ENCODE measurements at places on chromosomes 6 and 20.

DNA sequence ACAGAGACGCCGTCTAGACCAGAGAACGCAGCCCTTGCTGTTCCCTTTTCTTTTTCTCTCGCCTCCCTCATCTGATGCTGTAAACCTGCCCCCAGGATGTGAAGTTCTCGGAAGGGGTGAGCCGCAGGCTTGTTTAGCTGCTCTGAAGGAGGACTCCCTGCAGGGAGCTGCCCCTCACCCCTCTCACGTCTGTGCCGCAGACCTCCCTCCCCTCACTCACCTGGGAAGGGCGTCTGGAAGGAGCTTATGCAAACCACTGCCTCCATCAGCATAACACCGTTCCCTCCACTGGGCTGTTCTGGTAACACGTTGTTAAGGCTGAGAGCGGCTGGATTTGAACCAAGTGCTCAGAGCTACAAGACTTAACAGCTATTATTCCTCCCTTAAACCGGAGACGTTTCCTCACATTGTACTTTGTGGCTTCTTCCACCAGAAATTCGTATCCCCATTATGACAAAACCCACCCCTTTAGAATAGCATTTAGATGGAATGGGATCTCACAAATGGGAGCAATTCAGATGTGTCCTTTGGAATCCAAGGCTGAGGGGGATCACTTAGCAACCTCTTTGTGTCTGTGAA is 99.8 kb downstream of the SMOC2 start:
- DNase-seq, result no peak

DNA sequence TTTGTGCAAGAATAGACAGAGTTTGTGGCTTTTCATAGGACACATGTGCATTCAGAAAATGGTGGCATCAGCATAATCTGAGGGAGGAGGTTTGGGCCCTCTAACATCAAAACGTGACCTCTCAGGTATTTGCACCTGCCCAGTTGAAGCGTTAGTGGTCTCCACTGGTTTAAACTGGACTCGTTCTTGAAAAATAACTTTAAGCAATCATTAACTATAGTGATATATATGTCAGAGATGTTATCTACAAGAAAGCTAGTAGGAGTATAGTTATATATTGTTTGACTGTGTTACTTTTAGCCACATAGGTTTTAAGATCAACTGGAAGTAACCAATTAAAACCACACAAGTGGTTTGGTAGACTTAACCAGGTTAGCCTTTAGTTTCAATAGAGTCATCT is 607.4 kb downstream of the MAFB start:
- no peak for DNase-seq

GRCh38 chr20:53736757-53737395 is 143.2 kb upstream of the ZNF217 start:
- no peak for DNase-seq

DNA sequence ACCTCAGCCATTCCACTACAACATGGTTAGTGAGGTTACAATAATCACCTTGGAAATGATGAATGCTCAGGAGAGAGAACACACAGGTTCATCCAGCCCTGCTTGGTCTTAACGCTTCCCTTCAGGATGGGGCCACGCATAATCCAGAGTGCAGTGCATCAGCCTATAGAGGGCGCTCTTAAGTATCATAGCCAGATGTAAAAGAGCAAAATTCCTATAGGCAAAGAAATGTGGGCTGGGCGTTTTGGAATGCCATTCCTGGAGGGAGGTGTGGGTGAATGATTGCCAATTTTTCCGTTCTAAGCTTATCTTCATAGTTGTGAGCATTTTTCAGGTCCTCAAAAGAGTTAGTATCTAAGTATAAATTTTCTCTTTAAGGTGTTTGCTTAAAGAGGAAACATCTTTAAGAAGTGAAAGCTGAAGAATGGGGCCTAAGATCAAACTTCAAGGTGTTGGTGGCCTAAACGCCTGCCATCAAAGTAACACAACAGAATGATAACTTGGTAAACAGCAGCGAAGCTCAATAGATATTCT is 1.8 kb downstream of the RIPOR2 start:
- DNase-seq, result peak; percentile 44

DNA sequence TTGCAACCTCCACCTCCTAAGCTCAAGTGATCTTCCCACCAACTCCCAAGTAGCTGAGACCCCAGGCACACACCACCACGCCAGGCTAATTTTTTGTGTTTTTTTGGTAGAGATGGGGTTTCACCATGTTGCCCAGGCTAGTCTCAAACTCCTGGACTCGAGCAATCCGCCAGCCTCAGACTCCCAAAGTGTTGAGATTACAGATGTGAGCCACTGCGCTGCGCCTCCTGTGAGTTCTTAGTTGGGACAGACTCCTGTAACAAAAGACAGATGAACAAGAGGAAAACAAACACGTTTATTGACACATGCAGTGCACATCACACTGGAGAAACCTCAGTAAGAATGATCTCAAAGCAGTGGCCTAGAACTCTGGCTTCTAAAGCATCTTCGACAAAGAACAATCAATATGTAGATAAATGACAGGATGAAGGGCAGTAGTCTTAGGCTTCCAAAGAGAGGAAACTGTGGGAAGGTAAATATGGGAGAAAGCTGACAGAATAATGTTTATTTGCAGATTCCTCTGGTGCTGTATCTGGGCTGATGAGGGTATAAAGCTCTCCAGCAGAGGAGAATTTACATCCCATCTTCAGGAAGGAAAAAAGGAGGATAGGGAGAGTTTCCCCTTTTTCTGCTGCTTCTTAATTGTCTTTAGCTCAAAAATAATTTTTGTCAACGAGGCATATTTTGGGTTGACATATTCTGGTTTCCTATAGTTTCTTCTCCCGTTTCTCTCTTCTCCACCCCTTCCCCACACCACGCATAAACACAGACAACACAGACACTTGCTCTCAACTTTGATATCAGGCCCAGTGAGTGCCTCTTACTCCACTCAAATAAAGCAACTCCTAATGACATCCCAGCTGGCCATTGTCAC is 84.7 kb upstream of the TNFAIP3 start:
- DNase-seq, result no peak

DNA sequence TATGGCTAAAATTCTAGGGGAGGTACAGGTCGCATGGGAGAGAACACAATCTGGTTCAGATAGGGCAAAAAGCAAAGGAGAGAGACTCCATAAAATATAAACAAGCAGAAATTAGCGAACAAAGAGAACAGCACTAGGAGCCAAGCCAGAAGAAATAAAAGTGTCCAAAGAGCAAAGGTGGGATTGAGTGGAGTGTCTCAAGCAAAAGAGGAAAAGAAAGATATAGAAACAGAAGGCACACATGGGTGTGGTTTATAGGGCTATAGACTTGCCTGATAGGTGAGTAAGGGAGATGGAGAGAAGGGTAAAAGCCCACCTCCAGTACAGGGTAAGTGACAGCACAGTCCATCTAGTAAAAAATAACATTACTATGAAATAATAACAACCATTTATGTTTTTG is 36.5 kb upstream of the IRAK1BP1 start:
- no peak for DNase-seq

DNA sequence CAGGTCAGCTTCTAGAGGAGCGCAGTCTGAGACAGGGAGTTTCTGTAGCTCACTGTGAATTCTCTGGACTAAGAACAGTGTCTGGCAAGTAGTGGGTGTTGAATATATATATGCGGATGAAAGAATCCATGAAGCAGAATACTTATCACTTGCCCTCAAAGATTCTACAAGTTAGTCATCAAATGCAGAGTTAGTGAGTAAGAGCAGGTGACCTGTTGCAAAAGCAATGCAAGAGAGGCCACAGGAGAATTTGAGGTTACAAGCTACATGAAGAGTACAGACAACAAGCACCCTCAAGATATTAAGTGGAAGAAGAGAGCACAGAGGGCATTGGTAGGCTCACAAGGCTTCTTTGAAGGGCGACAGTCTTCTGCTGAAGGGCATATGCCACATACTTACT is 103.4 kb upstream of the BTBD3 start:
- no peak for DNase-seq

GRCh38 chr20:43442282-43442880 is 15.3 kb upstream of the SRSF6 start:
- DNase-seq, result no peak

- no peak for DNase-seq
These were observed 4.9 kb downstream of the VGLL2 start for GRCh38 chr6:117270055-117270842.

DNA sequence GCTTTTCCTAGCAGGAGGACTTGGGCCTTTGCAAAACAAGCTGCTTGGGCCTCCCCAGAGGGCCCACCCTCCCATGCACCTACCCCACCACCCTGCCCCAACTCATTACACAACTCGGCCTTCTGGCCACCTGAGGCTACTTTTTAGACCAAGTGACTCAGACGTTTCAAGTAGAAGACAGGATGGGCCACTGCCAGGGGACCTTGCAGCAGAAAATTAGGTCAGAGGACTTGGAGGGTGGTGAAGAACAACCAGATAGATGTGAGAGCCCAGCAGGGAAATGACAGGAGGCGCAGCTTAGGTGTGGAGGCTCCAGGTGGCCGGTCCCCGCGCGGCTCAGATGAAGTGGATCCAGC is 1.4 kb downstream of the PPP1R3D start:
- no peak for DNase-seq

DNA sequence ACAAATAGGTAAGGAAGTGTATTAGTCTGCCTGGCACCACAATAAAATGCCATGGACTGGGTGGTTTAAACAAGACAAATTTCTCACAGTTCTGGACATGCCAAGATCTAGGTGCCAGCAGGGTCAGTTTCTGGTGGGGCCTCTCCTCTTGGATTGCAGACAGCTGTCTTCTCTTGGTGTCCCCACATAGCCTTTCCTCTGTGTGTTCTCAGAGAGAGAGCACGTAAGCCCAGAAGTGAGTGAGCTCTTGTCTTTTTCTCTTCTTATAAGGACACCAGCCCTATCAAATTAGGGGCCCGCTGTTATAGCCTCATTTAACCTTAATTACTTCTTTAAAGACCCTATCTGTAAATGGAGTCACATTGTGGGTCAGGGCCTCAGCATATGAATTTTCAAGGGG is 28.3 kb downstream of the SMPDL3A start:
- DNase-seq, result no peak

GRCh38 chr6:97666889-97667288 is 383.9 kb upstream of the MMS22L start:
- DNase-seq, result no peak

DNA sequence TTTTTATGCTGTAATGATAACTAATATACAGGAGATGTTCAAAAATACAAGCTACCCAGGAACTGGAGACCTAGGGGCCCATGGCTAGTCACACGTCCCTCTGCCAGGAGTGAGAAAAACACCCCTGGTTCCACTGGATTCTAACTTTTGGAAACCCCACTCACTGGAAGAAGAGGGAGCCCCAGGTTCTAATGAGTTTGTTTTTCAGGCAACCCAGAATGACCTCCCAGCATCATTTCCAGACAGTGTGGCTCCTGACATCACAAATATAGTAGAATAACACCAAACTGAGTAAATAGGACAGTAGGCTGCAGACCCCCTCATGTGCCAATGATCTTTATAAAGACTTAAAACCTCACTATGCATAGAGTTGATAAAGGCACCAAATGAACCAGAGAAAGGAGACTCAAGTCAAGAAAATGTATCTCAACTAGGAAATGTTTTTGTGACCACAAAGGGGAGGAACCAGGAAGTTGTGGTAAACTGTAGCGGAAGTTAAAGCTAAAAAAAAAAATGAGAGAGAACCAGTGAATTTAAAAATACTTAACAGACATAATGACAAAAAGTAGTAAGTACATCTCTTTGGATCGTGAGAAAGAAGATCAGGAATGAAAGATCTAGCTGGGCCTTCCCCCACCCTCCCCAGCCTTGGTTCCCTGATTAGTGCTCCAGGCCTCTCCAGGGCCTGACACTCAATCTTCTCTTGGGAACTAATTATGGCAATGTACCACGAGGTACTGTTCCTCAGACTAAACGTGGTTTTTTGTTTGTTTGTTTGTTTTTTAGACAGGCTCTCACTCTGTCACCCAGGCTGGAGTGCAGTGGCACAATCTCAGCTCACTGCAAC is 19.8 kb downstream of the HLA-E start:
- DNase-seq, result no peak

GRCh38 chr6:166754218-166755030 is 127.4 kb upstream of the RPS6KA2 start:
- DNase-seq, result no peak

DNA sequence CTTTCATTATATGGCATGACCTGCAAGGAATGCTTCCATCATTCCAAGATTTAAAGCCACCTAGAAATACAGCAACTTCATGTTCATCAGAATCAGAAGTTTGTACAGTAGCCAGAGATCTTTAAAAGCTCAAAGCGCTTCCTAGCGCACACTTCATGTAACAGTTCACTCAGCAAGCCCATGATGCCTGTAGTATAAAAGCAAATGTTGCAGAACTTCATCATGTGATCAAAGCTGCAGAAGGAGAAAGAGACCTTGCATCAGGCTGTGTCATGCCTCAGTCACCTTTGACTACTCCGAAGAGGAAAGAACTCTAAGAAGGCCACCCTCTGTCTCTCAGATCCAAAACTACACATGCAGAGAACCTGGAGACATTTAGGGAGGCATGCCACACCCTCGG is 78.5 kb downstream of the AGPAT4 start:
- no peak for DNase-seq

DNA sequence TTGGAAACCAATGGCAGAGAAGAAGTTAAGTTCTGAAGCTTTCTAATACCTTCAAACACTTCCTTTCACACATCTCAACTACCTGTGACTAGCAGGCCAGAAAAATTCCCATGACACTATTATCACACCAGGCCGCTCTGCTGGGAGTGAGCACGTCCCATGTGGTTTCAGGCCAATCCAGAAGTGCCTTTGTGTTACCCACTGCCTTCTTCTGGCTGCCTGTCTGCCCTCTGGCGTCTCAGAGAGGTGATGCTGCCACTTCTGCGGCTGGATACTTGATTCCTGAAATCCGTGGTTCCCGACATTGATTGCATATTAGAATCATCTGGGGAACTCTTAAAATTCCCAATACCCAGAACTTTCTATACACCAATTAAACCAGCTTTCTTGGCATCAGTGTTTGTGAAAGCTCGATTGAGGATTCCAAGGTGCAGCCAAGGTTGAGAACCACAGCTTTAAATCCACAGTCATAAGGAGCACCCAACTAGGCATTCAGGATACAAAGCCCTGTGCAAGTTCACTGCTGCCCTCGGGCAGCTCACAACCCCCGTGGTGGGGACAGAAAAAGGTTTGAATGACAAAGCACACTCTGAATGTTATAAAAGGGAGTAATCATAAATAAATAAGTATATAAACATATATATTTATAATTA is 65.6 kb downstream of the STMND1 start:
- DNase-seq, result no peak

DNA sequence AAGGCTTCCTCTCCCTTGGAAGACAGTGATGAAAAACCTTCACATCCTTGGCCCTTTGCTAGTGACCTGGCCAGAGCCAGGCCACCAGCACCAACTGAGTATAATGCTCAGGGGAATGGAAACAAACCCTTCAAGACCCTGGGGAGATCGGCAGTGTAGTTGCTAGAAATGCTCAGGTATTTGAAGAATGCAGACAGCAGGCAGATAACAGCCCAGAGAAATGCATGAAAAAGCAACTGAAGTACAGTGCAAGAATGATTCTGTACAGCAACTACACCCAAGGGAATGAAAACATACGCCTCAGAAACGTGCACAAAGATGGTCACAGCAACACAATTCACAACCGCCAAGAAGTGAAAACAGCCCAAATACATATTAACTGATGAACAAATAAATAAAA is 41.1 kb downstream of the PPP1R3G start:
- no peak for DNase-seq
